ENCODE measurements at places on chromosomes 7 and 10.

- DNase-seq, result no peak
Observed at GRCh38 chr7:155482511-155483183, 24.7 kb downstream of the EN2 start.

- no peak for DNase-seq
Observed at GRCh38 chr7:111018960-111019736, 71.8 kb upstream of the LRRN3 start.

DNA sequence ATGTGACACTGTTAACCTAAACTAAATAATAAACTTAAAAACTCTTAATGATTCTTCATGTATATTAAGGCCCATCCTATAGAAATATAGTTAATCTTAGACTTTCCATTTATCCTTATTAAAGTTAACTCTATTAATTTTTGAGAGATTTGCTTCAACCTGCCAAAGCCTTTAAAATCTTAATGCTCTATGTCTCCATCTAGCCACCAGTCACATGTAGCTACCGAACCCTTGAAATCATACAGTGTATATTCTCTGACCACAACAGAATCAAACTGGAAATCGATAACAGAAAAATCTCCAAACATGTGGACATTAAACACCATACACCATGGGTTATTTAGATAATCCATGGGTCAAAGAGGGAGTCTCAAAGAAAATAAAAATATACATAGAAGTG, 51.9 kb downstream of the ASZ1 start:
- DNase-seq, result no peak

GRCh38 chr7:79221211-79221610, 232.3 kb downstream of the MAGI2 start:
- DNase-seq, result no peak

- no peak for DNase-seq
Observed at GRCh38 chr7:117493460-117493859, 13.6 kb downstream of the CFTR start.

- no peak for DNase-seq
Observed at GRCh38 chr7:100211342-100211780, 8.4 kb upstream of the PVRIG start.

DNA sequence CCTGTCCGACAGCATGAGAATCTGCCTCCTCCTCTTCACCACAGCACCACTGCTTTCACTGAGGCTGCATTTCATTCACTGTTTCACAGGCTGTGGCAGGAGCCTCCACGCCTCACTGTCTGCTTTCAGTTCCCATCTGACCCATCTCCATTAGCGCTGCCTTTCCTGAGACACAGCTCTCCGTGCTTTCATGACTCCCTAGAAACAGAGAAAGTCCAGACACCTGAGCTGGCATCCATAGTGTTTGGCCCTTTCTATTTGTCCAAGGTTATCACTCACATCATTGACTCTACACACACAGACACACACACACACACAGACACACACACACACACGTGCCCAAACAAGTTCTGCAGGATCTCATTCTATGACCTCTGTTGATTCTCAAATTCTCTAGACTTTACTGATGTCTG, 5.2 kb downstream of the LGI1 start:
- no peak for DNase-seq

- DNase-seq, result no peak
Observed at GRCh38 chr10:103442031-103442461, 10.1 kb downstream of the CALHM2 start.

- no peak for DNase-seq
Observed at GRCh38 chr10:114874827-114875411, 53.3 kb downstream of the FHIP2A start.

DNA sequence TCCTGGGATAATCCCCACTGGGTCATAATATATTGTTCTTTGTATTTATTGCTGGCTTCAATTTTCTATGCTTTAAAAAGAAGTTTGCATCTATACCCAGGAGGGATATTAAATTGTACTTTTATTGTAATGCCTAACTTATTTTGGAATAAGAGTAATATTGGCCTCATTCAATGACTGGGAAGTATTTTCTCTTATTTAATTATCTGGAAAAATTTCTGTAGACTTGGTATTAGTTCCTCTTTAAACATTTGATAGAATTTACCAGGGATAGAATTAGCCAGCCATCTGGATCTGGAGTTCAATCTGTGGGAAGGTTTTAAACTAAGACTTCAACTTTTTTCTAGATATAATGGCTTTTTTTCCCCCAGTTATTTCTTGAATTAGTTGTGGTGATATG, 115.2 kb upstream of the ZNF32 start:
- DNase-seq, result no peak

- DNase-seq, result no peak
Observed at GRCh38 chr7:80346704-80347103, 165.2 kb downstream of the GNAT3 start.

- DNase-seq, result no peak
Observed at GRCh38 chr10:72689660-72690059, 2.3 kb upstream of the MCU start.

- DNase-seq, result no peak
Observed at GRCh38 chr7:91446819-91447218, 182.6 kb downstream of the FZD1 start.

- DNase-seq, result no peak
Observed at GRCh38 chr10:132873395-132873794, 69.0 kb downstream of the CFAP46 start.

DNA sequence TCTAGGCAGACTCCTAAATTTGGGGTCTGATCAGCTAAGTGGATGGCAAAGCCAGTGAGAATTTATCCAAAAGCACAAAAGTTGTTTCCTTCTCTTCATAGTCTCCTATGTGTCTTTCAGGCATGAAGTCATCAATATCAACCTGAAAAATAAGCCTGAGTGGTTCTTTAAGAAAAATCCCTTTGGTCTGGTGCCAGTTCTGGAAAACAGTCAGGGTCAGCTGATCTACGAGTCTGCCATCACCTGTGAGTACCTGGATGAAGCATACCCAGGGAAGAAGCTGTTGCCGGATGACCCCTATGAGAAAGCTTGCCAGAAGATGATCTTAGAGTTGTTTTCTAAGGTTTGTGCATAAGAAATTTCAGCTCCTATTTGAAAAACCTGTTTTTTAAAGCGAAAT, 4.8 kb downstream of the GSTO1 start:
- DNase-seq, result no peak

DNA sequence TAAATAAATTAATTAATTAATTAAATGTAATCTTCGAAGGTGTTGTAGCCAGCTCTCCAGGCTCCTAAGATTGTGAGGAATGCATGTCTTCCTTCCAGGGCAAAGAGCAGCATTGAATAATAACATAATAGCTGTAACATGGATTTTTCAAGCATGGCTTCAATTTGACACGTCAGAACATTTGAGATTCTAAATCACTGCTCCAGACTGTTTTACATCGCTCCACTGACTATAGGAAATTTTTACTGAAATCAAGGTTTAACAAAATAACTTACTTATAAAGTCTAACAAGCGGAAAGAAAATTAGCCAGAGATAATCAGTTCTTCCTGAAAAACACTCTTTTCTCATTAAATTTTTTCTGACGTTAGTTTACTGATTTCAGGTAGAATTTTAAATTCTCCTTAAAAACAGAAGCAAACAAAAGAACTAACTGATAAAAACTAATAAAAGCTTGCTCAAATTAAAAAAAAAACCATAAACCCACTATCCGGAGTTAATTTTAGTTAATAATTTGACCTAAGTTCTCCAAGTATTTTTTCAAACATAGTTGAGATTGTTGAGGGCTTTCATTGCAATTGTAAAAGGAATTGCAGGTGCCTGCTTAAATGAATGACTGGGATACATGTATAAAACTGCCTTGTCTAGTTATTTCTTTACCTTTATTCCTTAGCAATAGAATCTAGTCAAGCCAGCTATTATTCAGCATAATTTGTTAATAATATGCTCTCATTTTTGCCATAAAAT, 51.2 kb upstream of the SGCE start:
- DNase-seq, result no peak

- no peak for DNase-seq
Observed at GRCh38 chr7:46710927-46711326, 789.9 kb upstream of the IGFBP3 start.

- DNase-seq, result no peak
Observed at GRCh38 chr10:114131094-114131493, 42.9 kb downstream of the CCDC186 start.

DNA sequence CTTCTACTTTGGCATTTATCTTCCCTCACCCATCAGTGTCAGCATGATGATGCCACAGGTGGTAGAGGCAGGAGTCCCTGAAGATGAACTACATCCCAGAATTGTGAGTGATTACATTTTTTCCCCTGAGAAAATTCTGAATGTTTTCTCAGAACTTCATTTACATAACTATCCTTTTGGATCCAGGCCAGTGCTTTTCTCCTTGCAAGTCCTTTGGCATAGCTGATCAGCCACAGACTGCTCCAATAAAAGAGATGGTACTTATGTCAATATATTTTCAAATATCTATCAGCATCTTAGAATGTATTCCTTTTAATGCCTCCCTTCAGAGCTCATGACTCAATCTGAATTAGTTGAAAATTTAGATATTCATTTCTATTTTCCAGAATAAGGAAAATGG, 135.5 kb downstream of the IQUB start:
- no peak for DNase-seq

DNA sequence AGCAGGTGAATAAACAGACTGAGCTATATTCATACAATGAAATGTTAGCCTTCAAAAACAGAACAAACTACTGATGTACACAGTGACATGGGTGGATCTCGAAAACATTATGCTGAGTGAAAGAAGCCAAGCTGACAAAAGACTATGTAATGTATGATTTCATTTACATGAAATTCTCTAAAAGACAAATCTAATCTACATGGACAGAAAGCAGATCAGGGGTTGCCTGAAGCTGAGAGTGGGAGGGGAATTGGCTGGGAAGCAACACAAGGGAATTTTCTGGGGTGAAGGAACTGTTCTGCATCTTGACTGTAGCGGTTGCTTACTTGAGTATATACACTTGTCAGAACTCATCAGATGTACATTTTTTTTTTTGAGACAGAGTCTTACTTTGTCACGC, 121.7 kb upstream of the SVIL start:
- DNase-seq, result no peak

GRCh38 chr7:105315357-105315756, 73.4 kb downstream of the SRPK2 start:
- DNase-seq, result no peak

DNA sequence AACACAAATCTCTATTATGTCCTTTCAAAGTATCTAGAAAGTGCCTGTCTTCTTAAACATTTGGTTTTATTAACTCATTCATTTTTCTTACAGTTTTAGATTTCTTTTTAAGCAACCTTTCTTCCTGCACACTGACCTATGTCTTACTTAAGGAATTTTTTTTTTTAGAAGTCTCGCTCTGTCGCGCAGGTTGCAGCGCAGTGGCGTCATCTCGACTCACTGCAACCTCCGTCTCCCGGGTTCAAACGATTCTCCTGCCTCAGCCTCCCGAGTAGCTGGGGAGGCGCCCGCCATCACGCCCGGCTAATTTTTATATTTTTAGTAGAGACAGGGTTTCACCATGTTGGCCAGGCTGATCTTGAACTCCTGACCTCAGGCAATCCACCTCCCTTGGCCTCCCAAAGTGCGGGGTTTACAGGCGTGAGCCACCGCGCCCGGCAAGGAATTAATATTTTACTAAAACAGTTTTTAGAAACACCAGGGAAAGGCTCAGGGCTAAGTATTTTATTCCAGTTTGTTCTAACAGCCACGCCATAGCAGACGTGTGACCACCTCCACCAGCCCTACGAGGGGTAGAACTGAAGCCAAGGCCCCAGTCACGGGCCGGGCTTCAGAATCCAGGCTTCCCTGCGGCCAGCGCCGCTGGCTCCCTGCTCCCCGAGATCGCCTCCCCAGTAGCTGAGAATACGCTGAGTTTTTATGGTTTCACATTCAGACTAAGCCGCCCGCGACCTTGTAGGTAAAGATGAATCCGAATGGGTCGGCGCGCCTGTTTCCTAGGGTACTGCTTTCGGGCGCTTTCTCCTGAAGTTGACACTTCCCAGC, 941 bp upstream of the LUC7L2 start:
- no peak for DNase-seq

DNA sequence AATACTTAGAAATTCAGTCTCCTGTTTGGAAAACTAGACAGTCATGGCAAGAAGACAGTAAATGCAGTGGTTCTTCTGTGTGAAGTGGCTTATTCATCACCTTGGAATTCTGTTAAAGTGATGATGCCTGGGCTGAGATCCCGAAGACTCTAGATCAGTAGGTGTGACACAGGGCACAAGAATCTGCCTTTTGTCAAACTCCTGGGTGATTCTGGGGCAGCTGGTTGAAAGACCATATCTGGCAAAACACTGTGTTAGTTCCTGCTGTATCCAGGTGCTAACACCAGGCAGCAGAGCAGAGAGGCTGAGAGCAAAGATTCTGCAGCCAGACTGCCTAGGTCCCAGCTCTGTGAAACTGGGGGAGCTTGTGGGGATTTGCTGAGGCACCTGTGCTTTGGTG, 26.5 kb downstream of the MRC1 start:
- DNase-seq, result no peak

GRCh38 chr7:84136809-84137208, 57.8 kb downstream of the SEMA3A start:
- no peak for DNase-seq

DNA sequence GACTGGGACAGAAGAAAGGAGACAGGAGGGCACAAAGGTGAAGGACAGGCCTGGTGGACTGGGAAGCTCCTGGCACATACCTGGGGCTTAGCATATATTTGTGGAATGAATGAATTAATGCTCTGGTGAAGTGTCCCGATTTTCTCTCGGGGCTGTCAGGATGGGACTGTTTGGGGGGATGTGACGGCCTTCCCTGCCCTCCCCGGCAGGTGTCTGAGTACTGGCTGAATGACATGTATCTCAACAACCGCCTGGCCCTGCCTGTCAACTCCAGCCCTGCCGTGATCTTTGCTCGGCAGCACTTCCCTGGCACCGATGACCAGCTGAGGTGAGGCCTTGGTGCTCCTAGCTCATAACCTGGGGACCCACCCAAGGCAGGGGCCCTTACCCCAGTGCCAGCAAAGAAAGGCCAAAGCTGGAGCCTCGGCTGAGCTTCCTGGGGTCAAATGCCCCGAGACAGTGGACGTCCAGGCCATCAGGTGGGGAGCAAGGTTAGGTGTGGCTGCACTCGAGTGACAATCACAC, 6.5 kb downstream of the CHAT start:
- no peak for DNase-seq

- no peak for DNase-seq
Observed at GRCh38 chr10:17512341-17513001, 58.1 kb upstream of the ST8SIA6 start.

- DNase-seq, result no peak
Observed at GRCh38 chr7:73517241-73517995, 4.7 kb downstream of the BAZ1B start.
